CD4-positive, alpha-beta T cell (primary cell): ENCODE measurements at places on chromosomes 7 and 10. TPM values are rescaled to one million over a fixed set of nuclear protein-coding genes. Genes with fewer than 3 reads are reported as not detected.

The CPVL gene
- total RNA-seq, result 4.5 TPM

The UCMA gene
- not detected for total RNA-seq

The SMO gene
- total RNA-seq, result not detected

The CPA4 gene
- total RNA-seq, result not detected

The NHLRC2 gene
- total RNA-seq, result 4.6 TPM

The GFRA1 gene
- total RNA-seq, result not detected

- DNase-seq, result no peak
These were observed 402.6 kb downstream of the NRG3 start for GRCh38 chr10:82277591-82277990.

GRCh38 chr10:67224553-67224952 lies 298.7 kb downstream of the LRRTM3 start:
- no peak for DNase-seq

- DNase-seq, result no peak
These were observed 167.5 kb upstream of the NAMPT start for GRCh38 chr7:106452031-106452851.

DNA sequence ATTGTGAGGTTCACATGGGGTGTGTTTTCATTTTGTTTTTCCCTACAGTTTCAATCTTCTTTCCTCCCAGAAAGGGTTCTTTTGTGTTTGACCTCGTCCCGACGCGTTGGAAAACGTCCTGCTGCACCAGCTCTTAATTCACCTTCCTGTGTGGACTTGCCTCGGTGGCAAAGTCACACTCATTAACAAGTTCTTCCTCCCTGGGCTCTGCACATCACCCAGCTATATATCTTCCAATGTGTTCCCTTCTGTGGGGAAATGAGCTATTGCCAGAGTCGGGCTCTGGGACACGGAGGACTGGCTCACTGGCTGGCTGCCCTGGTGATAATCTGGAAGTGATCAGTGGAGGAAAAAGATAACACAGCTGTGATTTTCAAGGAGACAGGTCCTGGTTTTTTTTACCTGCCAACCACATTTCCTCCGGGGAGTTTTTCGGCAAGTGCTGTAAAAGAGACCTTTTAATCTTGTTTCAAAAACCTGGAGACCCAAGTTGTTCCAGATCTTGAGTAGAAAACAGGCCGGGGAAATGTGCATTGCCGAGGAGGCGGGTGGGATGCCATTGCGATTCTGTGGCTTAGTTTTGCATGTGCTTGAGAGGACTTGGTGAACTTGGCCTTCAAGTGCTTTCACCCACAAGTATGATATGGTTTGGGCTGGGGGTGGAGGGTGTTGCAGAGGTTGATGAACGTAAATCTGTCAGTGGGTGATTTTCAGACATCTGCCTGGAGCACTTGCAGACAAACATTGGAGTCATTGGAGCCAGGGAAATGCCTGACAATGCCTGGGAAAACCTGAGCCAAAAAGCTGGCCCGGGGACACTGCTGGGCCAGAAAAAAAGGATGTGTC lies 96.5 kb upstream of the CREB5 start:
- DNase-seq, result no peak

- no peak for DNase-seq
These were observed 5.0 kb upstream of the ATXN7L1 start for GRCh38 chr7:105881439-105881838.

- DNase-seq, result no peak
These were observed 145.6 kb downstream of the OAT start for GRCh38 chr10:124273141-124273540.

DNA sequence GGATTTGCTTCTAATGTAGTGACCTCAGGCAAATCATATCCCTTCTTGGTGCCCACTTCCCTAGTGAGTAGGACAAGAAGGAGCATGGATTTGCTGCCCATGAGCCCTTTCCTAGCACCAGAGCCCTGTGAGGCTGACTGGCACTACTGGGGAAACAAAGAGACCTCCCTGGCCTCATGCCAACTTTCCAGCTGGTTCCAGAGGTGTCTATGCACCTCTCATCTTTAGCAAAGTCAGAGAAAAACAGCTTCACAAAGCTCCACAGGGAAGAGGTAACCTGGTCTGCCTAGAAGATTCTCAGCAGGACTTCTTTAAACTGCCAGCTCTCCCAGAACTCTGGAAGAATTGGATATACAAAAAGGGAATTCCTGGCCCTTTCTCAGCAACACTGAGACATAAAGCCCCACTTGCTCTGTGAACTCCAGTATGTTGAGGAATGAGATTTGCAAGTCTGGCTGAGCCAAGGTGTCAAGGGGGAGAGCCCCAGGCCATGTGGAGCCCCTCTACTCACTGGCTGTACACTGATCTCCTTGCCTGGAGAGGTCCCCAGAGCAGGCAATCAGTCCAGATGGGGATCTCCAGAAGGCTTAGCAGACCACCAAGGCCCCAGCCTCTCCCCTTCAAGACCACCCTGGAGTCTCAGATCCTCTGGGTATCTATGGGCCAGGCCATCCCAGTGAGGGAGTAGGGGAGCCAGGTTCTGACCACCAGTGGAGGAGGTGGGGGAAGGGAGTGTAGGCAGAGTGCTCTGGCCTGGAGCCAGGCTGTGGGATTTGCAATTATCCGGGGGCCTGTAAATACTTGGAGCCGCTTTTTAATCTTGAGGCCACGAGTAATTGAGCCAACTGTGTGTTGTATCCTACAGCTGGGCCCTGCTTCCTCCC lies 24.4 kb upstream of the RBM20 start:
- DNase-seq, result no peak

- no peak for DNase-seq
These were observed 588 bp downstream of the GET4 start for GRCh38 chr7:876972-877311.

GRCh38 chr7:148964483-148965267 lies 63.6 kb downstream of the PDIA4 start:
- DNase-seq, result no peak

DNA sequence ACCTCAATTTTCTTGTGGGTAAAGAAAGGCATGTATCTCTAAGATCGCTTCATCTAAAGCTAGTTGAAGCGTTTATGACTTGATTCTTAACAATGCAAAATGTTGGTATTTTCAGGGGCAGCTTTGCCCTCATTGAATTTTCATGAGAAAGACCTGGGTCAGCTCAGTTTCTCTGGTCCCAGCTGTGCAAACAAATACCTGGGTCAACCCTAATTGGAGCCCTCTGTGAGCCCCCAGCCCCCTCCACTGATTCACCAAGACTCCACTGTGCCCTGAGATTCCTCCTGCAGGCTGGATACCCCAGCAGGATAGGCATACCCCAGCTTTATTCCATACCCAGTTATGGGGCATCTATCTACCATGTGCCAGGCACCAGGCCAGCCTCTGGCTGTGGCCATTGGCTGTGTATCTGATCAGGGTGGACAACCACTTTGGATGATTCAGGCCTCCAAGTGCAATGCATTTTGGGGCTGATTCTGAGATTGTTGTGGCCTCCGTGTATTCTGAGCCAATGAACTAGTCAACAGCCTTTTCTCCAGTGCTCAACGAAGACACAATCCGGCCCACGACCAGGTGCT lies 201.9 kb downstream of the MYOF start:
- DNase-seq, result no peak

- DNase-seq, result no peak
These were observed 1099.5 kb upstream of the PHF14 start for GRCh38 chr7:9874182-9874581.
